ENCODE measurements at places on chromosomes 6 and 20. TPM values are rescaled to one million over a fixed set of nuclear protein-coding genes. Genes with fewer than 3 reads are reported as not detected.

DNA sequence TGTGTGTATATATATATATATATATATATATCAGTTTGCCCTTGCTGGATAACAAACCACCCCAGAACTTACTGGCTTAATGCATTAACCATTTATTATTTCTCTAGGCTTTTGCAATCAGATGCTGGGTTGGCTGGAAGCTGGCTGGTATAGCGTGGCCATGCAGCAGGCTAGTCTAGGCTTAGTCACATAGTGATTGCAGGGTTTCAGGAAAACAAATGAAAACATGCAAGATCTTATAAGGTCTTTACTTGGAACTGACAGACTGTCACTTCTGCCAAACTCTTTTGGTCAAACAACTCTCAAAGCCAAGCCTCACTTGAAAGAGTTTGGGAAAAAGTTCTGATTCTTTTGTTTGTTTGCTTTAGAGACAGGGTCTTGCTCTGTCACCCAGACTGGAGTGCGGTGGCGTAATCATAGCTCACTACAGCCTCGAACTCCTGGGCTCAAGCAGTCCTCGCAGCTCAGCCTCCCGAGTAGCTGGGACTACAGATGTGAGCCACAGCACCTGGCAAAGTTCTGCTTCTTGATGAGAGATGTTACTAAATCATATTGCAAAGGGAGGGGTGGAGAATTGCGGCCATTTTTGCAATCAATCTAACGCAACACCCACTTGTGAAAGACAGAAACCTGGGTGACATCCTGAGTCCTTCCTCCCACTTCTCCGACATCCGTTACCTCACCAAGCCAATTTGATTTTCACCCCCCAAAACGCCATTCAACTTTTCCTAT is 74.6 kb upstream of the RNF24 start:
- DNase-seq = no peak

DNA sequence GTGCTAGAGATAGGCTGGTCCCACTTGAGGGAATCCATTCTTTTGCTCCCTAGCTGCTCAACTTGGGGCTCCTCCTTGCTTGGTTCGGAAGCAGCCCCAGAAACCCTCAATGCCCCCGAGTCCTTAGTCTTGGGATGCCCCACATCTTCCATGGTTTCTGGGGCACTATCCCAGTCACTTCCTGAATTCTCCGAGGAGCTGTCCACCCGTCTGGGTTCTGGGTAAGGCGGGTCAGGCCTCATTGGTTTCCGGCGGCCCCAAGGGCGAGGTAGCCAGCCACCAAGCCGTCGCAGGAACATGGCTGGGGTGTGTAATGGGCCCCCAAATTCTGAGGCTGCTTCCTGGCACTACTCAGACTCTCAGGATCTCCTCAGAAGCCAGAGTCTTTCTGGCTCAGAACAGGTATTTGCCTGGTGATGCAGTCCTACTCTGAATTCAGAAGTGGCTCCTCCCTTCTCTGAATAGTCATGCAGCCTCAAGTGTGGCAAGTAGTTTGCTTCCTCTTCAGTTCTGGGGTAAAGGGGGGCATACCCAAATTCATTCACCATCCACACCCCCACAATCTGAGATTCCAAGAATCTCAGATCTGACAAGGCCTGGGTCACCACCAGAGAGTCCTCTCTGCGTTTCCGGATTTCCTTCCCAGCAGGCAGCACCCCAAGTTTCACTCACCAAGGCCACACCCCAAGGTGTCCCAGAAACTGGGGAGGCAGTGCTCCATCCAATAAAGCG is 763 bp downstream of the C6orf47 start:
- no peak for DNase-seq

DNA sequence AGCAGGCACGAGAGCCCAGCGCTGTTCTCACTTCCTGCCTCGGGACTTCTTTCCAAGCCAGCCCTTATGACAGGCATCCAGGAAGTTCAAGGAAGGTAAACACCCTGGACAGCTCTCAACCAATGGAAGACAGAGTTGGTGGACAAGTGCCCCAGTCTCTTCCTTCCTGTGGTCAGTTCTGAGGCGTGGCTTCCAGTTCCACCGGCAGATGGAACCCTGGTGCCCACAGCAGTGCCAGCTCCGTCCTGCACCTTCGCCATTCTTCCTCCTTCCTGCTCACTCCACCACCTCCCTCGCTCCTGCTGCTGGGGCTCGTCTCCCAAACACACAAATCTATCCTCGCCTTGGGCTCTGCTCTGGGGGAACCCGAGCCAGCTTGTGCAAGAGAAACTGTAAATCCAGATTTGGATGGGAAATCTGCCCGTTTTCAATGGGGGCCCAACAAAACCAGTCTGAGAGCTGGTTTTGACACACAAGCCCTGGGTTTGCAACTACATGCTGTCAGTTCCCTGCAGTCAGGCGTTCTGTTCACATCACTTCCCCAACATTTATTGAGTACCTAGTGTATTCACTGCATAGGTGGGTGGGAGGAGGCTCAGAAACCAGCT is 162.7 kb downstream of the GRM4 start:
- DNase-seq = no peak

- DNase-seq = no peak
Observed at GRCh38 chr20:4151991-4152695, 136.8 kb upstream of the RNF24 start.

- no peak for DNase-seq
Observed at GRCh38 chr6:53756396-53756795, 38.4 kb upstream of the LRRC1 start.

GRCh38 chr20:36394340-36394965 is 88.3 kb downstream of the DLGAP4 start:
- DNase-seq = no peak

DNA sequence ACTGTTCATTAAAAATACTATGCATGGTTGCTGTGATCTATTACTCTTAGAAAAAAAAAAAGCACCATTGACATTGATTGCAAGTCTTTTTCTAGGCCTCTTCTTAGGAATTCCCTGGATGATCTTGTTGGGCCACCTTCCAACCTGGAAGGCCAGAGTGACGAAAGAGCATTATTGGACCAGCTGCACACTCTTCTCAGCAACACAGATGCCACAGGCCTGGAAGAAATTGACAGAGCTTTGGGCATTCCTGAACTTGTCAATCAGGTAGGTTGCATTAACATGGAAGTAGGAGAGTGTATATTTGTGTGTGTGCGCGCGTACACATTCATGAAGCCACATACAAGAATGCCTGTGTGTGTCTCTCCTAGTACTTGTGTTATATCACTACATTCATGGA is 140.4 kb downstream of the NCOA3 start:
- no peak for DNase-seq

GRCh38 chr20:13839421-13840092 is 54.7 kb downstream of the NDUFAF5 start:
- DNase-seq = no peak

- DNase-seq = no peak
Observed at GRCh38 chr6:36519352-36519751, 27.9 kb downstream of the STK38 start.

- no peak for DNase-seq
Observed at GRCh38 chr6:111418971-111419693, 63.9 kb downstream of the REV3L start.

DNA sequence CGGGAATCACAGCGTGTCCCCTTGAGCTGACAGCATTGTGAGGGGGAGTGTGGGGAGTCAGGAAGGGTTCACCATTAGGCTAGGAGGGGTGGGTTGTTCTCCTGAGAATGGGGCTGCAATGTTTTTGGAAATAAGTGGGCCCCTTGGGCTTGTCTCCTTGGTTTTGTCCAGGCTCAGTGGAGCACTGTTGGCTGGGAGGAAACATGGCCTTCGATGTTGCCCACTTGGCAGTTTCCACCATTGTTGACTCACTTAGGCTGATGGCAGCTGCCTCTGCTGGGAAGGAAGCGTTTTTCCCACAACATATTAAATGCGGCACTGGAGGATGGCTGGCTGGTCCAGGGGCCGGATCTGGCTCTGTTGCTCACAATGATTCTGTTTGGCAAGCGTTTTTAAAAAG is 512.1 kb downstream of the QKI start:
- no peak for DNase-seq

- peak; percentile 32 for DNase-seq
Observed at GRCh38 chr6:137313928-137314855, 95.0 kb upstream of the IFNGR1 start.

DNA sequence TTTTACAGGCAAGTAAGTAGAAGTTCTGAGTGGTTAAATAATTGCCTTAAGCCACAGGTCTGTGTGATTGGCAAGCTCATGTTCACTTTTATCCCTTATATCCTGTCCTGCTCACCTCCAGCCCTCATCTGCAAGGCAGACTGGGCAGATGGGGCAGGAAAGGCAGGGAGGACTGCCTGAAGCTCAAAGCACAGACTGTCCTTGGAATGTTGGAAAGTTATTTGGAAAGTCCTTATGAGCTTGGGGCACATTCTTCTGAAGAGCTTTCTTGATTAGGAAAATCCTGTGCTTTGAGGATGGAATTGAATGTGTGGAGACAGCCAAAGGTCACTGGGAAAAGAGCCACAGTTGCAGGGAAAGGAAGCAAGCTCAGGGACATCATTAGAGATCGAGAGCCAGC is 48.9 kb upstream of the STK35 start:
- DNase-seq = no peak

DNA sequence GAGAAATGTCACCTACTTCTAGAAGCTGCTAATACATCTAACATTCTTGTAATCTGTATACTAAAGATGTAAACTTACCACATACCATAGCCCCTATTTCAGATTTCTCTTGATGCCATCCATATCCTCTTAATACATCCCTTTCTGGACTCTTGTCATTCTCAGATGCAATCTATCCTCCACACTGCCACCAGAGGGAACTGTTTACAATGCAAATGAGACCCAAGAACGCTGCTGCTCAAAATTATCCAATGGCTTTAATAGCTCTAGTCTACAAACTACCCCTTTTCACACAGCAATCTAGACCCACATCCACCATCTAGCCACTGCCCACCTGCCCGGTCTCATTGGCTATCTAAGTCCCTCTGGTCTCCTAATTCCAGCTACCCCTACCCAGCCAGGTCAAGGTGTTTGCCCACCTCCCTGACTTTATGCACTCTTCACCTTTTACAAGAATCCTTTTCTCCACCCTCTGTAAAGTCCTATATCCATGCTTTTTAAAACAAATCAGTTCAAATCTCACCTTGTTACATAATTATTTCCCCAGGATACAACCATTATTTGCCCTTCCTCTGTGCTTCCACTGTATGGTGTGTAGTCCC is 14.8 kb downstream of the FAXC start:
- DNase-seq = no peak

DNA sequence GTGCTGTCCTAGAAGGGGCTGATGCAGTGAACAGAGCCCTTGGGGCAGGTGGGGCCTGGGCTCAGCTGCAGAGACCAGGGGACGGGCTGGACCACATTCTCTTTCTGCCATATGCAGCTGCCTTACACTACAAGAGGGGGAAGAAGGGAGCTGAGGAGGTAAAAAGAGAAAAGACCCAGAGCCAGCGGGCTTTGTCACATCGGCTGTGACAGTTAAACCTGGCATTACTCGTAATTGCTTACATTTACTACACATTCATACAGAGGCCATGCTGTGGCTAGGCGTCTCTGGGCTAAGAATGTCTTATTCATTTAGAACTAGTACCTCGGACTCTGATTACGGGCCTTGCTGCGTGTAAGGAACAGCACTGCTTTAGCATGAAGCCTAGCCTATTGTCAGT is 12.8 kb upstream of the MAS1L start:
- DNase-seq = no peak

DNA sequence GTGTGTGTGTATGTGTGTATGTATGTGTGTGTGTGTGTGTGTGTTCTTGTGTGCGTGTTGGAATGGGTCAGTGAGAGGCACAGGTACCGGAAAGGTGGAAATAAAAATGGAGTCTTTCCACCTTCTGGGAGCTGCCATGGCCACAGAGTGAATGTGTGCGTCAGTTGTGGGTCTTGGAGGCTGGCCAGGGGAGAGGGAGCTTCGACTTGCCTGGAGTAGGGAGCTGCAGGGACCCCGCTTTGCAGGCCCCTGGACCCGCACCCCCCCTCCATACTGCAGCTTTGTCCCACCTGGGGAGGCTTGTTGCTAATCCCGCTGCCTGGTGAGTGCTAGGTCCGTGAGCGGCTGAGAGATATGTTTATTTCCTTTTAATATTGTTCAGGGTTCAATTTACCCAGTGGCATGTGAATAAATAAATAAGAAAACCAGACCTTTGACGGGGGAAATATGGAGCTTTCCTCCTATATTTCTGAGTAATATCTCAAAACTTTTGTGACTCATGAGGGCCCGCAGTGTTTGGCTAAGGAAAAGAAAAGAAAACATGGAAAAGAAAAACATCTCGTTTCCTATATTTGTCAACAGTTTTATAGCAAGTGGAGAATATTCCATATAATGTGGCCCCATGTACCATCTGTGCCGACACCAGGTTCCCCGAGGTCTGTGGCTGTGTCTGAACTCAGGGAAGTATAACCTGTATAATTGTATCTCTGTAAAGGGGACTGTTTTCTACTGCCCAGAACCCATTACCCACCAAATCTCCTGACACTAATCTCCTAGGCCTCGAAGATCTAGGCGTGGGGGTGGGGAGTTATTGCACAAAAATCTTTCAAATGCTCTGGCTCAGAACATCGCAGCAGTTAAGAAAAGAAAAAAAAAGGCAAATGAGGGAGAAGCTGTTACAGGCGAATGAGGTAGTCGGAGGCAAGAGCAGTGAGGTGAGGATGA is 24.6 kb upstream of the CCDC167 start:
- DNase-seq = no peak

GRCh38 chr6:11172501-11173327 is 59.8 kb downstream of the NEDD9 start:
- DNase-seq = no peak

- DNase-seq = no peak
Observed at GRCh38 chr6:49541210-49541724, 9.2 kb upstream of the C6orf141 start.

The COL12A1 gene
- 54.8 TPM for polyA plus RNA-seq

The CRIP3 gene
- polyA plus RNA-seq = 1.1 TPM

The FLRT3 gene
- 5.0 TPM for polyA plus RNA-seq

The TBX18 gene
- polyA plus RNA-seq = 8.3 TPM

The CALHM4 gene
- not detected for polyA plus RNA-seq

The CST2 gene
- not detected for polyA plus RNA-seq

The MAS1 gene
- polyA plus RNA-seq = not detected

The SIRPB1 gene
- 0.38 TPM for polyA plus RNA-seq

The TNFRSF21 gene
- 43.2 TPM for polyA plus RNA-seq

The TMEM217 gene
- polyA plus RNA-seq = 0.24 TPM

The ZBTB46 gene
- 6.7 TPM for polyA plus RNA-seq

The TMEM200A gene
- 9.5 TPM for polyA plus RNA-seq

Measured in urinary bladder (tissue), 4 donors.